ENCODE measurements at places on chromosomes 7 and 10.

DNA sequence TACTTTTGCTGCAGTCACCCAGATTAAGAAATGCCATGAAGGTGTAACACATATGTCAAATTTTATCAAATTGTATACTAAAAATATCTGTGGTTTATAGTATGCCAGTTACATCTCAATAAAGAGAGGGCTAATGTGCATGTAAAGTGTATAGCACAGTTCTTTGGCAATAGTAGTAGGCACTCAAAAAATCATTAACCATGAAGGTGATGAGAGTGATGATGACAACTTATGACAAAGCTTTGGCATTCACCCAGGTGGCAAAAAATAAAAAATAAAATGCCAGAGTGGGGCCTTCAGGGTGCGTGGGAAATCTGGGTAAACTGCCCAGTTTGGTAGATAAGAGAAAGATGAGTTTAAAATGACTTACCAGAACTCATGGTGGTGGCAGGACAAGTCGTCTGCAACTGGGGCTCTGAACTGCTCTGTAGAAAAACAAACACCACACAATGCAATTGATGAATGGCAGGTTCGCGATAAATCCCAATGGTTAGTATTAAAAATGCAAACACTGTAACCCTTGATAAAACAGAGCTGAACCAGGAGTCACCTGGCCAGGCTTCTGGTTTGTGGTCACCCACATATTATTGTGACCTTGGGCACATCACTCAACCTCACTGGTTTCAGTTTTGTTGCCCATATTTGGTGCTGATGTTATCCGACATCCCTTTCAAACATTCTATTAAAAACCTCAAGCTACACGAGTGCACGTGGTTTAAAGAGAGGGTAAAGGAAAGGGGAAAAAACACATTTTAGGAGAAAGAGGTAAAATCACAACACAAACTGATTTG lies 120.2 kb downstream of the SORBS1 start:
- DNase-seq, result no peak

- DNase-seq, result no peak
These were observed 146.5 kb upstream of the MEOX2 start for GRCh38 chr7:15832996-15833395.

- DNase-seq, result peak; percentile 61
These were observed 30.0 kb upstream of the TES start for GRCh38 chr7:116180302-116180701.

DNA sequence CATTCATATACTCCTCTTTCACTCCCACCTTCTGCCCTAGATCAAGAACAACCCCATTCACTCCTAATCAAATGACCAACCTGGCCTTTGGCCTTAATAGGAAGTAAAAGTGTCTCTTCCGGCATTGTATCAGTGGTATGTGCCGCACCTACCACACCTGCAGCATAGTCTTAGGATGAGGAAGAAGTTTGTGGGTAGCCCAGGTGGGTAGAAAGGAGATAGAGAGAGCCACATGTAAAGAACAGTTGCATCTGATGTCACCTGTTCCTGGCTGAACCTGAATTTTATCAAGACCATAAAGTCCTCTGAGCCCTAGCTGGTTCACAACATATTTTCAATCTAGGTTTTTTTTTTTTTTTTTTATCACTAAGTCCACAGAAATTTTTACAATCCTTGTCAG lies 55.5 kb upstream of the PTPN12 start:
- DNase-seq, result no peak

- DNase-seq, result no peak
These were observed 73.9 kb downstream of the C10orf90 start for GRCh38 chr10:126596472-126597016.

DNA sequence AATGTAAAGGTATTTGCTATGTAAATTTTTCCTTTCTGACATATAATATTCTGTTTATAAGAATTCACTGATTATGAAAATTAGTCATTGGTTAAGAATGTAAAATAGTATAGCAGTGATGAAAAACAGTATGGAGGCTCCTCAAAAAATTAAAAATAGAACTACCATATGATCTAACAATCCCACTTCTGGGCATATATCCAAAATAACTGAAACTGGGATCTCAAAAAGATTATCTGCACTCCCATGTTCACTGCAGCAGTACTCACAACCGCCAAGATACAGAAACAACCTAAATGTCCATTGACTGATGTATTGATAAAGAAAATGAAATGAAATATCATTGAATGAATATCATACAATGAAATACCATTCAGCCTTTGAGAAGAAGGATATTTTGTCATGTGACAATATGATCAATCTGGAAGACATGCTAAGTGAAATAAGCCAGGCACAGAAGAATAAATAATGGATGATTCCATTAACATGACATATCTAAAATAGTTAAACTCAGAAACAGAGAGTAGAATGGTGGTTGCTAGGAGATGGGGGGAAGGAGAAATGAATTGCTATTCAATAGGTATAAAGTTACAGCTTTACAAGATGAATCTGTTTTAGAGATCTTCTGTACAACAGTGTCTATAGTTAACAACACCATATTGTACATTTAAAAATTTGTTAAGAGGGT lies 14.0 kb downstream of the C10orf88 start:
- no peak for DNase-seq

GRCh38 chr7:131244259-131244852 lies 83.3 kb upstream of the MKLN1 start:
- no peak for DNase-seq

- DNase-seq, result no peak
These were observed 10.2 kb downstream of the PLEKHA8 start for GRCh38 chr7:30038196-30038980.

DNA sequence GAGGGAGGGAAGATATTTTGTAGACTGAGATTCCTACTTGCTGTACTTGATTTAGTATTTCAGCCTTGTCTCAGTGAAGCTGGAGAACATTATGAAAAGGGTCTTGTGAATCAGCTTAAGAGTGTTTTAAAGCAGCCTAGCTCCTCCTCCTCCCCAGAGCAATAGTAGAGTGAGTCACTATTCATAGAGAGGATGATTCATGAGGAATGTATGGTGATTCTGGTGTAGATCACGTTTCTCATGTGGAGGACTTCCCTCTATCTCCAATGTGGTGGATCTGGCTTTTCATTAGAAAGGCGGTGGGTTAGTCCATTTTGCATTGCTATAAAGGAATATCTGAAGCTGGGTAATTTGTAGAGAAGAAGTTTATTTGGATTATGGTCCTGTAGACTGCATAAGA lies 340.1 kb upstream of the CHRM2 start:
- DNase-seq, result no peak

GRCh38 chr10:58262766-58263165 lies 4.9 kb downstream of the IPMK start:
- DNase-seq, result no peak

- DNase-seq, result no peak
These were observed 57.6 kb downstream of the MALSU1 start for GRCh38 chr7:23356726-23357125.

DNA sequence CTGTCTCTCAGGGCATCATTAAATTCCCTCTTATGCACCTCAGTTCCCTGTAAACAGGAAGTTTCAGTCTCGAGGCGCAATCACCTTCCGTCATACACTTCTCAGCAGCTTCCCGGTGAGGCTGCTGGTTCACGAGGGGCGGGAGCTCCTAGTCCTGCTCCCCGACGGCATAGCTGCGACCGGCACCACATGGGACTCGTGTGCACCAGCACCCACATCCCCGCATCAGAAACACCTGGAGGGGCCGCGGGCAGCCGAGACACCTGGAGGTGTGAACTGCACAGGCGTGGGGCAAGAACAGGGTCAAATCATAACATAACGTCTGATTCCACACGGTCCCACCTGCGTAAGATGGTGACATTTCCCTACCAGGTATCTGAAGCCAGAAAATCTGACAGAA lies 52.7 kb downstream of the DIP2C start:
- DNase-seq, result no peak

- no peak for DNase-seq
These were observed 9.2 kb downstream of the BNIP3 start for GRCh38 chr10:131972474-131973071.

DNA sequence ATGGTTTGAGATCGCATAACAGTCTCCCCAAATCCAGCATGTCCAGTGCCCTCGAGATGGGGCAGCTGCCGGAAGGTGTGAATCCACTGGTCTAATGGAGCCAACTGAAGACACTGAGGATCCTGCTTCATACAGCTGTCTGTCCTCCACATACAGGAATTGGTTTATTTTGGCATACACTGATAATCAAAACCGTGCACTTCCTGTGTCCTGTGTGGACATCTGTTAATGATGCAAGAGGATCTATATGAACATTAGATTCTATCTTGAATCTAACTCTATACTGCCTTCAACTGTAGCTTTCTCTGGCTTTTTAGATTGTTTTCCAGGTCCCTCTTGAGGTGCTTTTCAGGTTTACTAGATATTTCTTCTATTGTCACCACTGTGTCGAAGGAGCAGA lies 3.0 kb upstream of the JAZF1 start:
- DNase-seq, result no peak

- DNase-seq, result no peak
These were observed 19.1 kb downstream of the ZMYND11 start for GRCh38 chr10:154348-154747.

DNA sequence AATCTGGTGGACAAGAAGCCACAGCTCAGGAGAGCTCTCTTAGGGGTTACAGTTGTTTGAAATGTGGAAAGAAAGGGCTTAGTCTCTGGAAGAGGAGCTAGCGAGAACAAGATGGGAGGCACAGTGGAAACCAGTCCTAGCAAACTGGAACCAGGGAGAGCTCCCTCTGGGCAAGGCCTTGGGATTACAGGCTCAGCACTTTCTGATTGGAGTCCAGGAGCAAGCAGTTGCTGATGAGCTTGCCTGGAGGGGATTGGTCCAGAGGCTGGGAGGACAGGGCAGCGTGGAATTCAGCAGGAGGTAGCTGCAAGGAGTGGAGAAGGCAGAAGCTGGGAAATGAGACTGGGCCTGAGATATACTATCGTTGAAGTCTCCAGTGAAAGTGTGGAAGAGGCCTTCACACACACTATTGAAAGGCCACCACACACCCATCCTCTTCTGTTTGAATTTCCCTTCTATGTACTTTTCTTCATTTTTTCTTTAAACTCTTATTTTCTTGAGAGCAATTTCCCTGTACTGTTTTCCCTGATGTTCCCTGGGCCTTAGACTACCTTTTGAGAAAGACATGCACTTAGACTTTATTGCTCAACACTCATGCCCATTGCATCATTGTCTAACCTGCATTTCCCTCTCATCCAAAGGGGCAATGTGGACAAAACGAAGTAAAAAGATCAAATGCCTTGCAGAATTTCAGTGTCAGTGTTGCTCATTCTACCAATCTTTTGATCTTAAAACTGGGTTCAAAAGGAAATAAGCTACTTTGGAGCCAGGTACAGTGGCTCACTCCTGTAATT lies 57.8 kb upstream of the LANCL2 start:
- peak; percentile 34 for DNase-seq

GRCh38 chr7:127873151-127873550 lies 158.1 kb downstream of the LRRC4 start:
- DNase-seq, result no peak

DNA sequence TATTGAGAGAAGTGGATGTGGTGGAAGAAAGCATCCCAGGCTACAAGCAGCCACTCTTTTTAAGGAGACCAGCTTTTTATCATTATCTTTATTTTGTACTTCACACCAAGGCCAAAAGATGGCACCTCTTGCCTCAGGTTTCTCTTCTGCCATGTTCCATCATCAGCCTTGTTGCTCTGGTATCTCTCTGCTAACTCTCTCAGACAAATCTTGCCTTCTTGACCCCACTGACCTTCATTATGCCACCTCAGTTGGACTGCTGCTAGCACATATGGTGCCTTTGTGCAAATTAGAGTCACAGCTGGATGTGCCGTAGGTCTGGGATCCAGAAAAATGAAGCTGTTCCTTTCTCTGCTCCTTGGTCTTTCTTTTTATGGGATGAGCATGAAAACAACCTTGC lies 47.1 kb upstream of the DYNC1I1 start:
- peak; percentile 62 for DNase-seq

- DNase-seq, result no peak
These were observed 141.1 kb upstream of the ASAH2 start for GRCh38 chr10:50392426-50392825.

DNA sequence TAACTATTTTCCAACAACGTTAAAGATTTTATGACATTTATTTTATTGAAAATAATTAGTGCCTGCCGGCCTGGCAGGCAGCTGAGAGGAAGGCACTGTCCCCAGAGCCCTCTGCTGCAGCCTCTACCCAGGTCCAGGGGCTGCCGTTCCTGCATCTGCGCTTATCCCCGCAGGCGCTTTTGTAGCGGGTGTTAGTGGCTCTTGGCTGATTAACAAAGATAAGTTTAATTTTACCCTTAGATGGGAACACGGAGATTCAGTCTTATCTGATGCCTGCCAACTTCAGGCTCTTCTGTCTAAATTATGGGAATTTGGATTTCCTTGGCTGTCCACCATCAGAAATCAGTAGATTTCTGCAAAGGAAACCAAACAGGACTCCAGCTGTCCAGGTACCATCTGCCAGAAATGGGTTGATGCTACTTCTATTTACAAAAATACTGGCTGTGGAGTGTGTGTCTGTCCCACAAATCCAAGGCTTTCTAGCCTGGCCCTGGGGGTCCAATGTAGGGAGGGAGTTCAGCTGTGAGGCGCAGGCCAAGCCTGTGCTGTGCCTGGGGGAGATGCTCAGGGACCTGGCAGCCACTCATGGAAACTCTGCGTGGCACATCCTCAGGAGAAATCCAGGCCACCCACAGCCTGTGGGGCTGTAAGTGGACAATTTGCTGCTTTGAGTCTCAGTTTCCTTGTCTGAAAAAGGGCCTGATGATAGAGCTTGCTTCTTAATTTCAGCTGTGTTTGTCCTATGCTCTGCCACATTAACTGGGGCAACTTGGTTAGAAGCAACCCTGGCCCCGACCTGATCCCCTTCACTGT lies 62.0 kb upstream of the IGFBP3 start:
- no peak for DNase-seq

DNA sequence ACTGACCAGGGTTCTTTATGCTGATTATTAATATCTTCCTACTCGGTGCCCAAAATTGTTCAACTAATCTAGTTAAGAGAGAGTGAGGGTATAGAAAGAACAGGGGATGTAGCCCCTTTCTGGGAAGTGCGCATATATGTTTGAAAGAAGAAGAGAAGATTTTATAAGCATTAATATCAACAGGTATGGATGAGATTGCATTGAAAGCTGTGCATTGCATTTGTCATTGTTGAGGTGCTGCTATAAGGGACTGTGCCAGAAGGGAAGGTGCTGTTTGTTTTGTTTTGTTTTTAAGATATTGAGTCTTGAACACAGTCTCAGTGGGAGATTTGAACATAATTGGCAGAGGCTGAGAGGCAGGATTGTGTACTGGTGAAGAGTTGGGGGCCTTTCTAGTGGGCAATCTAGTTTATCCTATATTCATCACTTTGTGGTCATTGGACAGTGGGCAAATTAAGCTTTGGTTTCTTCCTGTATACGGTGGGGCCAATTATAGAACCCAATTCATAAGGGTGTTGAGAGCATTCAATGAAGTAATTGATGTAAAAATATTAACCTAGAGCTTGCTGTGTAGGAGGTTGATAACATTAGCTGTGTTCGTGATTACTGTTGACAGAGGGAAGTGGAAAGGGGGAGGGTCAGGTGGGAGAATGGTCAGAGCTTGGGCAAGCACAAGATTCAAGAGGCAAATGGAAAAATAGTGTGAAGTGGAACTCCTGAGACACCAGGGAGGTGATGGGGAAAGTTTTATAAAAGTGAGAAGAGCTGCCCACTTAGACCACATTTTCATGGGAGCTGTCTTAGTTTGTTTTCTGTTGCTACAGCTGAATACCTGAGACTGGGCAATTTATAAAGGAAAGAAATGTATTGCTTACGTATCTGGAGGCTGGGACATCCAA lies 19.9 kb upstream of the PCGF5 start:
- no peak for DNase-seq

- DNase-seq, result no peak
These were observed 331.9 kb upstream of the NUPR2 start for GRCh38 chr7:56447864-56448693.

- DNase-seq, result peak; percentile 89
These were observed 1.1 kb downstream of the NANOS1 start for GRCh38 chr10:119030421-119031250.
